Epithelial cell of prostate (primary cell): ENCODE measurements at places on chromosomes 16 and 17.

GRCh38 chr17:45908460-45908859, 14.1 kb downstream of the MAPT start:
- no peak for DNase-seq

- no peak for DNase-seq
These were observed 6.0 kb downstream of the MPG start for GRCh38 chr16:83781-84615.

DNA sequence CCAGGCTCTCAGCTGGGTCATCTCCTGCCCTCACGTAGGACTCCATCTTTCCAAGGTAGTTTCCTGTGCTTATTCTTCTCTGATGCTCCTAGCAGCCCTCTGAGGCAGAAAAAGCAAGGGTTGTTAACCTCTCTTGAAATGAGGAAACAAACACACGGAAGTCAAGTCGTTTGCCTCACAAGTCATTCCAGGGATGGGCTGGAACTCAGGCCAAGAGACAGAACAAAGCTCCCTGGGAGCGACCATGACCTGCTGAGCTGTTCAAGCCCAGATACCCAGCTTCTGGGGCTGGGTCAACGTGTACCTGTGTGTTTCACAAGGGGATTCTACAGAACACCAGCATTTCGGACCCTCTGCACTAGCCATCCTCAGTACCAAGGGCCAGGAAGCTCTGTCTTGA, 28.1 kb downstream of the SRL start:
- peak; percentile 29 for DNase-seq

DNA sequence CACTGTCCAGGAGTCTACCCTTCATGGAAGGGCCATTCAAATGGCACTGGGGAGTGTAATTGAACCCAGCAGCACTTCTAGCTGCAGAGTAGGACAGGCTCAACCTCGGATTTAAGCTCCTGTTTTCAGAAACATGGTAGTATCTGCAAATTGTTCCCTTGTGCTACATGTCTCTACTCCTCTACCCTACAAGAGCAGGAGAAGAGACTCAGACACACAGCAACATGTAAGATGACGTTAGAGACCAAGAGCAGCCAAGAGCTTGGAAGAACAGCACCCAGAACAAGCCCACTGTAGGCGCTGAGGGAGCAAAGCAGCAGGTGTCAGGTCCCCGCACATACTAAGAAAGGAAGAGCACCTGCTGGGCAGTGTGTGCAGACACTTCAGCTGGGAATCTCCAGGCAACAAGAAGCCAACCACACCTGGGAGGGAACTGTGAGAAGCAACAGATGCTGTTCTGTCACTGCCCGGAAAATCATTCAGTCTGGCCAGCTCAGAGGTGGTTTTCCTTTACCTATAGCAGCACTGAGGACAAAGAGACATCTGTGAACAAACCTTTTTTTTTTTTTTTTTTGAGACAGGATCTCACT, 35.6 kb upstream of the MNT start:
- no peak for DNase-seq

GRCh38 chr16:83102336-83102735, 475.6 kb downstream of the CDH13 start:
- no peak for DNase-seq
